Effector memory CD8-positive, alpha-beta T cell (primary cell): ENCODE measurements at places on chromosomes 1 and 21.

DNA sequence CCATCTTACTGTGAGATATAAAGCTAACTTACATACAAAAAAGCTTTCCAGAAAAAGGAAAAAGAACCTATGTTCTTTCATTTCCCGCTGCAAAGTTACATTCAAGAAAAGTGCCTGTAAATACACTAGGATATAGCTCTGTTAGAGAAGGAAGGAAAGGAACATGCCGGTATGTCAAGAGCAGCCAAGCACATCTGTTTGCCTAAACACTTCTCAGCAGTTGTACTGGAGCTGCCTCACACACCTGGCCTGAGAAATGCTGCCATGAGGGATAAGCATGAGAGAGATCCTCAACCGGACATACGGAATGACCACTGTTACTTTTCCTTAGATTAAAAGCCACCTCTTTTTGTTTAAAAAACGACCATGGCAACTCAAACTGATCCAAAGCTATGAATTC lies 189.7 kb downstream of the RERE start:
- no peak overlapping the region for H3K4me3 ChIP-seq
- no peaks in the 10 kb centered on the region for H3K27me3 ChIP-seq
- no peak for DNase-seq
- no peak overlapping the region for H3K27ac ChIP-seq
- peaks cover 36% of the 10 kb centered on the region for H3K4me1 ChIP-seq

DNA sequence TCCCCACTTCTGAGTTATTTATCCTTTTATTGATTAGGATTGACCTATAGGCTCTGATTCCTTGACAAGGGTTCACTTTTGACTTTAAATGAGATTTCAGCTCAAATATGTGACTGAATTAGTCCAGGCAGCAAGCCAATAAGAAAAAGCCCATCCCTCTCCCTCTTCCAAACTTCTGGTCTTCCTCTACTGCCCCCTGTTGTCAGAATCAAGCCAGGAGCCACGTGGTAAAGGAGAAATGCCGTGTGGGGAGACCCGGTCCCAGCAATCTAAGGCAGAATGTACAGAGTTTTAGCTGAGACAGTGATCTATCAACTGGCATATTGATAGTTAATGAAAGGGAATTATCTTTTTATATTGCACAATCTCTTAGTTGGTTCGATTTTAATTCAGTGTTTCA lies 5.2 kb downstream of the ADAMTS5 start:
- H3K36me3 ChIP-seq: no peaks in the 10 kb centered on the region
- H3K27ac ChIP-seq: no peak overlapping the region
- H3K27me3 ChIP-seq: peaks cover 17% of the 10 kb centered on the region
- no peaks in the 10 kb centered on the region for H3K4me1 ChIP-seq
- H3K4me3 ChIP-seq: no peak overlapping the region

GRCh38 chr1:56436296-56436695 lies 143.1 kb downstream of the PLPP3 start:
- H3K36me3 ChIP-seq: no peaks in the 10 kb centered on the region
- no peaks in the 10 kb centered on the region for H3K27me3 ChIP-seq
- H3K27ac ChIP-seq: no peak overlapping the region
- no peak overlapping the region for H3K4me3 ChIP-seq
- H3K4me1 ChIP-seq: no peaks in the 10 kb centered on the region

GRCh38 chr1:167645625-167646414 lies 15.8 kb downstream of the RCSD1 start:
- peak overlapping the region; percentile 49 for H3K4me3 ChIP-seq
- peaks cover 79% of the 10 kb centered on the region for H3K4me1 ChIP-seq
- peaks cover 45% of the 10 kb centered on the region for H3K36me3 ChIP-seq
- no peak for DNase-seq
- no peaks in the 10 kb centered on the region for H3K27me3 ChIP-seq

DNA sequence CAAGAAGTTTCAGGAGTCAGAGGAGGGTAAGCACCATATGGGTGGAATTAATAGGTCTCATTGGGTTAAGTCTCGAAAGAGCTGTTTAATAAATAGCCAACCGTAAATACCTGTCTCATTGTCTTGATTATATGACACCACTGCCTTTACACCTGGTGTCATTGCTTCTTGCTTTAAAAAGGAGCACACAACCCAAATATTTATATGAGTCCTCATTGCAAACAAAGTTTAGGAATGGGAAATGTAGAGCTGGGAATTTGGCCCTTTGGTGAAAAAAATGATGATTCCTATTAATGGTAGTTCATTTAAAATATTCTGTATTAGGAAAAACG lies 2.1 kb downstream of the BACH1 start:
- H3K27me3 ChIP-seq: no peaks in the 10 kb centered on the region
- peaks cover 26% of the 10 kb centered on the region for H3K4me1 ChIP-seq
- peaks cover 15% of the 10 kb centered on the region for H3K36me3 ChIP-seq

DNA sequence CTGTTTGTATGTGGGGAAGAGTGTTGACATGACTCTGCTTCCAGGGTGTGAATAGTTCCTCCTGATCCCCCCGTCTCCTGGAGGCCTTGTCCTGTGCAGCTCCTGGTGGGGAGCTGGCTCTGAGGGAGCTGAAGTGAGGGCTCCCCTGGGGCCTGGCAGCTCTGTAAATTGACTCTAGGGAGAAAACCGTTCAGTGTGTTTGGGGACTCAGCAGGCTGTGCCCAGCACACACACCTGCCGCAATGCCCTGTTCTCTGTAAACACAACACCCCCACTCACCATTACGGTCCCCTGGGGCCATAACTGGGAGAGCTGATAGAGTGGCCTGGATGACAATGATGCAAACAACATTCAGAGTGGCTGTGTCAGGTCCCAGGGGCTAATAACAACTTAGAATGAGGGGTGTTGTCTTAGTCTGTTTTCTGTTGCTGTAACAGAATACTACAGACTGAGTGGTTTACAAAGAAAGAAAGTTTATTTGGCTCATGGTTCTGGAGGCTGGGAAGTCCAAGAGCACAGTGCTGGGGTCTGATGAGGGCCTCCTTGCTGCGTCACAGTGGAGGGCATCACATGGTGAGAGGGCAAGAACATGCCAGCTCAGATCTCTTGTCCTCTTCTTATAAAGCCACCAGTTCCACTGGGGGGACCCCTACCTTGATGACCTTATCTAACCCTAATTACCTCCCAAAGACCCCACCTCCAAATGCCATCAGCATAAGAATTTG lies 15.3 kb downstream of the ADORA1 start:
- H3K36me3 ChIP-seq: peaks cover 3% of the 10 kb centered on the region

DNA sequence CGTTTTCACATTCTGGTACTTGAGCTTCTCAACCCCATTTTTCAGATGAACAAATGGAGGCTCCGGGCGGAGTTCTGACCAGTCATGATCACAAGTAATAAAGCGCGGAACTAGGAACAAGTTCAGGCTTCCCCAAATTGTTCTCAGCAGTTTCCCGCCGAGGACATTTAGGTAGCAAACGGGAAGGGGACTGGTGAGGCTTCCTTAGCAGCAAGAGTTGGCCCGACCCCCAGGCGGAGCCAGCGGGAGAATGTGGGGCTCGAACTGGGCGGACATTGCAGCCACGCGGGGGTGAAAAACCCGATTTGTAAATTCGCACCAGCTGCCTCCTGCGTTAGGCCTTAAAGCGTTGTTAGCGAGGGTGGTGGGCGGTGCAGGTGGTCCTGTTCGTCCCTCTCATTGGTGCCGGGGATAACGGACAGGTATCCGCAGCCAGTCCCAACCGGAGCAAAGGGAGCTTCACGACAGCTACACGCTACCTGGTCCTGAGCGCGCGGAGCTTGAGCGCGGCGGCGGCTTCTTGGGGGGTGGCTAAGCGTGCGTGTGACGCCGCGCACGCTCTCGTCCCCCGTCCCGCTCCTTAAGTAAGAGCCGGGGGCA lies 15.3 kb downstream of the SEMA6C start:
- H3K27me3 ChIP-seq: no peaks in the 10 kb centered on the region
- H3K4me3 ChIP-seq: peak overlapping the region; percentile 70
- no peak overlapping the region for H3K27ac ChIP-seq
- H3K4me1 ChIP-seq: peaks cover 1% of the 10 kb centered on the region
- peak; percentile 23 for DNase-seq
- peaks cover 8% of the 10 kb centered on the region for H3K36me3 ChIP-seq

DNA sequence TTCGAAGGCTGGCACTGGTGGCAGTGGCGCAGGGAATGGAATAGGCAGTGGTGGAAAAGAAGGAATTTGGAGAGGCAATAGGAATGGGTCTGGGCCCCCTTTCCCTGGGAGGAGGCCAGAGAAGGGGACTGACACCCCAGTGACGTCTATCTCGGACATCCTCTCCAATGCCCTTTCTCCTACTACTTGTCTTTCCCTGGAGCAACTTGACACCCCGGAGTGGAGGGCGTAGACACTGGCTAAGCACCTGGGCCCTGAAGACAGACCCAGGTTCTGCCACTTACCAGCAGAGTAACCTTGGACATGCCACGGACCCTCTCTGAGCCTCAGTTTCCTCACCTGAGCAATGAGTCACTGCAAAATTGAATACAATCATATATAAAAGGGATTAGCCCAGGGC lies 86.8 kb downstream of the CAMK2N1 start:
- no peaks in the 10 kb centered on the region for H3K4me1 ChIP-seq
- no peaks in the 10 kb centered on the region for H3K36me3 ChIP-seq
- no peak overlapping the region for H3K27ac ChIP-seq
- no peak for DNase-seq
- peaks cover 71% of the 10 kb centered on the region for H3K27me3 ChIP-seq

DNA sequence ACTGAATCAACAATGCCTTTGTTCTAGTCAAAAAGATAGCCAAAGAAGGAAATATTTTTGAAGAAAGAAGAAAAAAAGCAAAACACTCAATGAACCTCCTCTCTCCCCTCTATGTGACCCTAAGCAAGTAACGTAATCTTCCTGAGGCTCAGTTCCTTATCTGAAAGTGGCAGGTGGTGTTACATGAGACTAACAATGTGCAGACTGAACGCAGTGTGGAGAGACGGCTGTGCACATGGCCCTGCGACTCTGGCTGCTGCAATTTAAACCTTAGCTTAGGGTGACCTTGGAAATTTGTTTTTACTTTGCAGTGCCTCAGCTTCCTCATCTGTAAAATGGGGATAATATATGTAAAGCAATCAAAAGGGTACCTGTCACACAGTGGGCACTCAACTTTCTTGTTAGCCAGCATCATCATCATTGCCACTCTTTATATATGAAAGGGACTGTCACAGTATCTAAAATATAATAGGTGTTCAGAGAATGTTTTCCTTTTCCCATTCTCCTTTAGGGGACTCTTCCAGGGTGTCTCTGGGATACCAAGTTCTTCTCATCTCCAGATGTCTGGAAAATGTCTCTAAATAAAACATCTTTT lies 100.1 kb upstream of the JUN start:
- H3K36me3 ChIP-seq: peaks cover 4% of the 10 kb centered on the region
- DNase-seq: no peak
- no peak overlapping the region for H3K27ac ChIP-seq
- H3K4me1 ChIP-seq: peaks cover 45% of the 10 kb centered on the region

DNA sequence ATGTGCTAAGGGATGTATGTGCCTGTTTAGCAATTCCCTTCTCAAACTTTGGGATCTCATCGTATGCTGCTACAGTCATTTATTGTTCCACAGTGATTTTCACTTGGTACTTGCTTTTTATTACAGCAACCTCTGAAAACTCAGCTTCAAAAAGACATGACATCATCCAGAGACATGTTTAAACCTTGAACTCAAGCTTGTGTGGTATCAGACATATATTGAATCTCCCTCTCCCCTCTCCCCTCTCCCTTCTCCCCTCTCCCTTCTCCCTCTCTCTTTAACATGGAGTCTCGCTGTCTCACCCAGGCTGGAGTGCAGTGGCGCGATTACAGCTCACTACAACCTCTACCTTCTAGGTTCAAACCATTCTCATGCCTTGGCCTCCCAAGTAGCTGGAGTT lies 19.5 kb upstream of the TUT4 start:
- no peak overlapping the region for H3K4me3 ChIP-seq
- H3K27ac ChIP-seq: no peak overlapping the region
- no peak for DNase-seq
- H3K4me1 ChIP-seq: peaks cover 7% of the 10 kb centered on the region
- H3K27me3 ChIP-seq: no peaks in the 10 kb centered on the region

GRCh38 chr1:33727310-33727709 lies 136.6 kb upstream of the HMGB4 start:
- H3K27me3 ChIP-seq: peaks cover 31% of the 10 kb centered on the region
- H3K27ac ChIP-seq: no peak overlapping the region
- no peaks in the 10 kb centered on the region for H3K4me1 ChIP-seq
- H3K36me3 ChIP-seq: no peaks in the 10 kb centered on the region
- no peak for DNase-seq
- no peak overlapping the region for H3K4me3 ChIP-seq

DNA sequence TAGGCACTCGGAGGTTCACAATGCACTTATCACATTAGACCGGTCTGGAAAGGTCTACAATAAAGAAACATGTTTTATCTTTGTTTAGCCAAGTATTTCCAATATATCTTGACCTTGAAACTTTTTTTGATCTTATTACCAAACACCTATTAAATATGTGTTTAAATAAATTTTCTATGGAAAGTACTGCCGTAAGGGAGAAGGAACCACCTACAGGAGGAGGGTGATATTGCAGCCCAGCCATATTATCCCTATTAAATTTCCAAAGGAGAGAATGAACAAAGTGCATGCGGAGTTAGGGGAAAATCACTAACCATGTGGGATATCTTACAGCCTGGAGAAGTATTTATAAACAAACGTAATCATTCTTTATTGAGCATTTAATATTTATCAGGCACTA lies 14.5 kb downstream of the BRINP2 start:
- no peaks in the 10 kb centered on the region for H3K36me3 ChIP-seq
- peaks cover 10% of the 10 kb centered on the region for H3K4me1 ChIP-seq
- H3K4me3 ChIP-seq: no peak overlapping the region
- no peaks in the 10 kb centered on the region for H3K27me3 ChIP-seq
- no peak overlapping the region for H3K27ac ChIP-seq

DNA sequence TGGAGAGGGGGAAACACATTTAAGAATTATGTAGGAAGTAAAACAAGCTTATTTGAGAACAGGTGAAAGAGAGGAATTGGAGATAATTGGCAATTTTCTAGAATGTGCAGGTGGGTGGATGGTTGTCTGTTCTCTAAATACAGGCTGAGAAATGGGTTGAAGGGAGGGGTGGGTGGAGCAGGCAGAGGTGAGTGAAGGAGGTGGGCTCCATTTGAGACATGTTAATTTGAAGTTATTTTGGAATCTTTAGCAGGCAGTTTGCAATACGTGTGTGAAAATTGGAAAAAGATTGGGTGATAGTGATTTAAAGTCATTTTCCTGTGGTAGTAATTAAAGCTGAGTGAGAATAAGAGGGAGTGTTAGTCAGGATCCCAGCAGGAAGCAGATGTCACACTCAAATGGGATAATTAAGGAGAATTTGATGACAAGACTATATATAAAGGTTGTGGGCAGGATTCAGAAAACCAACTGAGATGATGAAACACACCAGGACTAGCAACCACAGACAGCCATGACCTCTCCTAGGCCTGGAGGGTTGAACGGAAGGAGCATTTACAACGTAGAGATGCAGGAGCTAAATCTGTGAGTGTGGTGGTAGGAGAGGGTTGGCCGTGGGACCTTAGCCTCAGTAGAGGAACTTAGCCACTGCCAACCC lies 40.6 kb downstream of the CHRM3 start:
- H3K27ac ChIP-seq: no peak overlapping the region
- DNase-seq: no peak
- H3K4me3 ChIP-seq: no peak overlapping the region
- H3K36me3 ChIP-seq: no peaks in the 10 kb centered on the region
- no peaks in the 10 kb centered on the region for H3K4me1 ChIP-seq
- peaks cover 15% of the 10 kb centered on the region for H3K27me3 ChIP-seq

- H3K27ac ChIP-seq: no peak overlapping the region
- H3K27me3 ChIP-seq: no peaks in the 10 kb centered on the region
- no peaks in the 10 kb centered on the region for H3K36me3 ChIP-seq
These were observed 258.4 kb upstream of the ZRANB2 start for GRCh38 chr1:71339238-71339637.

GRCh38 chr1:39328095-39328494 lies 123.6 kb downstream of the MACF1 start:
- peaks cover 15% of the 10 kb centered on the region for H3K4me1 ChIP-seq
- peaks cover 26% of the 10 kb centered on the region for H3K36me3 ChIP-seq
- H3K4me3 ChIP-seq: peak overlapping the region; percentile 55
